Stromal cell of bone marrow (primary cell): ENCODE measurements at places on chromosomes 6 and 20.

DNA sequence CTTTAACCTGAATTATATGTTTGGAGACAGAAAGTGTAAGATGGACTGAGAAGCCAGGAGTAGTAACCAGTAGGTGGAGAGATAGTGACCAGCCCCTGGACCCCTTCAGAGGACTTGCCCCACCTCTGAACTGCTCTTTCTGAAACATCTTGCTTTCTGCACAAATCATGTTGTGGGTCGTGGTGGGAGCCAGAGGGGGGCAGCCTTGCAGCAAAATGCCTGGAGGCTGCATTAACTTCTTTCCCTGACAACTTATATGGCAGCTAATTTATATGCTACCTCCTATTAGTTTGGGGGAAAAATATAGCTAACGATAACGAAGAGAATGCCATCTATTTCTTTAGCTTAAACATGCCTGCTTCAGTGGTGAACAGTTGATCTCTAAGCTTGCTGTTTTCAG, 859.8 kb downstream of the MAFB start:
- DNase-seq, result no peak

- no peak for DNase-seq
Observed at GRCh38 chr6:3361312-3362037, 95.4 kb downstream of the SLC22A23 start.

- DNase-seq, result no peak
Observed at GRCh38 chr6:9401960-9402359, 966.6 kb upstream of the SLC35B3 start.

DNA sequence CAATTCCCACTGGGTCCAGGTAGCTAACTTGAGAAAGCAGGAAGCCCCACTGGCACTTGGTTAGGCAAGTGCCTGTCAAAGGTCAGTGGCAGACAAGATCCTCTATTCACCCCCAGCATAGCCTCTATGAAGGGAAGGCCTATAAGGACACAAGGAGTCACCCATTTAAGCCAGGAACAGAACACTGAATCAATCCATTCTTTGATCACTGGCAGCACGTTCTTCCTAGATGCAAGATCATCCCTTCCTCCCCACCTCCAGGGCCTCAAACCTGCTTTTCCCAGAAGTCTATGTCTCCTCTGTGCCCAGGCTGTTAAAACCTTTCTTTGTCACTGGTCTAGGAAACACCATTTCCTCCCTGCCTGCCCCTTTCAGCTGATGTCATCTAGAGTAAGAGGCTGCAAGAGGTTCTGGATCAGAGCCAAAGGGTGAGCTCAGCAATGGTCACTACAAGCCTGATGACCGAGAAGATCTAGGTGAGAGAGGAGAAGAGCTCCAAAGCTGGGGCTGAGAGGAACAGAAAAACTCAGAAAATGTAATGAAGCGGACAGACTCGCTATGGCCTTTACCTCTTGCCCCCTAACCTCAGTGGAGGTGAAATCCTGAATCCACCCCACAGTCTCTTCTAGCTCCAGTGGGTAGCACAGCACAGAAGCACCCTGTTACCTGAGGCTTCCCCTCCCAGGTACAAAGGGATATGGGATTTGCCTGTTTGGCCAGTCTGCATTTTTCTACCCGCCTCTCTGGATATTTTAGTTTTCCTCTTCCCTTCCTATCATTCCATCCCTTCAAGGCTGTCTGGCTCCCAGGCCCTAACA, 1.8 kb downstream of the GTPBP2 start:
- peak; percentile 94 for DNase-seq

DNA sequence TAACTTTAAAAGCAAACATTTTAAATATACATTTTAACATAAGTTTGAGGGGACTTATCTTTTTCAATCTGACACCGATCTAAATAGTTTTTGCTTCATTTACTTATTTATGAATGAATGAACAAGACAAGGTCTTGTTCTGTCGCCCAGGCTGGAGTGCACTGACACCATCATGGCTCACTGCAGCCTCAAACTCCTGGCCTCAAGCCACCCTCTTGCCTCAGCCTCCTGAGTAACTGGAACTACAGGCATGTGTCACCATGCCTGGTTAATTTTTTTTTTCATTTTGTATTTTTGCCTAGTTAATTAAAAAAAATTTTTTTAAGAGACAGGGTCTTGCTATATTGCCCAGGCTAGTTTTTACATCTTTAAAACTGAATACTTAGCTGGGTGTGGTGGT, 25.4 kb downstream of the FBXO9 start:
- peak; percentile 64 for DNase-seq

DNA sequence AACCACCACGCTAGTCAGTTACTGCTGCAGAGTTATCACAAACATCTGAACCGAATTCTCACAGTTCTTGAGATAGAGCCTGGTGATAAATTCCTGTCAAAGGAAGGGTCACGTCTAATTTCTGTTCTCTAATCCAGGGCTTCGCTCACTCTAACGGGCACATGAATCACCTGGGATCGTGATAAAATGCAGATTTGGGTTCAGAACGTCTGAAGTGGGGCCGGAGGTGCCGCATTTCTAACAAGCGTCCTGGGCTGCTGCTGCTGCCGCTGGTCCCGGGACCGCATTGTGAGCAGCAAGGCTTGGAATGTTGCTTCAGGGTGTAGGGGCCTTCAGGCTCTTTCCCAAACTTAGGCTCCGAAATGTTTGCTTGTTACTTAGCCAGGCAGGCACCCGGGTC, 264.1 kb downstream of the CDC5L start:
- no peak for DNase-seq

DNA sequence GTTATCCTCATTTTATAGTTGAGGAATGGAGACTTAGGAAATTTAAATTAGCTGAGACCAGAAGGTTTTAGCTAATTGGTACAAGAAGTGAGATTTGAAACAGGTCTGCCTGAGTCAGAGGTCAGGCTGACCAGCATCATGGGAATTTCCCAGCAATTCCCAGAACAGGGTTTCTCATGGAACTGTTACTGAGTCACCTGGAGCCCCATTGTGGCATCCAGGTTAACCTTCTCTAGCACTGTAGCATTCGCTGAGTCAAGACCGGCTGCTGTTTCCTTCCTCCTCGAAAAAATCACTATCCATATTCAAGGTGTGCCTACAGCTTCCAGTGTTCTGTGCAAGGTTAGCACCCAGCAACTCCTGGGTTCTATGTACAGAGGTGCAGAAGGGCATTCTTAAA, 238.0 kb upstream of the MAN1A1 start:
- no peak for DNase-seq

GRCh38 chr6:35552285-35552917, 39.7 kb upstream of the TULP1 start:
- no peak for DNase-seq

DNA sequence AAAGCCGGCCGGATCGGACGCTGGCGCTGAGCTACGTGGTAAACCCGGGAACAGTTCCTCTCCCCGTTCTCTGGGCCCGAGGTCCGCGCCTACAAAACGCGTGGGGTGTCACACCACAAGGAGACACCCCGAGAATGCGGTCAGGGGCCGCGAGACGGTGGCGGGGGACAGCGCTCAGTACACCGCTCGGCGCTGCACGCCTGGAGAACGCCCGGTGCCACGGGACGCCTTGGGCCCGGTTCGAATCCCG, 670 bp downstream of the NCOA5 start:
- DNase-seq, result no peak

- no peak for DNase-seq
Observed at GRCh38 chr6:166932116-166932515, 24.2 kb downstream of the RNASET2 start.

GRCh38 chr6:53474010-53474409, 70.9 kb downstream of the GCLC start:
- DNase-seq, result no peak

DNA sequence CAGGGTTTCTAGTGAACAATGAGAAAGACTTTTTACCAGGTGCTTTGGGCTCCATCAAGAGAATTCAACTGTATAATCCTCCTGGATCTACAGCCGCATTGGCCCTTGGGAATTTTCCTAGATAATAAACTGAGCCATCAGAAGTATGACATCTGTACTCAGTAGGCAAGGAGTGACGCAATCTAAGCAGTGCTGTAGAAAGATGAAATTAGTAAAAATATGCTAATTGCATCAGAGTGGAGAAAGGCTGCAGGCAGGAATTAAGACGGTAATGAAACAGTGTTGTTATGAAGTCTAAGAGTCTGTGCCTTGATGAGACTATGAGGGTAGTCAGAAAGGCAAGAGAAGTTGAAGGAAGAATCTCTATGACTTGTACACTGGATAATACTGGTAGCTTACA, 507.9 kb upstream of the SOX4 start:
- DNase-seq, result no peak

- DNase-seq, result peak; percentile 25
Observed at GRCh38 chr6:36729161-36729524, 31.5 kb downstream of the RAB44 start.

DNA sequence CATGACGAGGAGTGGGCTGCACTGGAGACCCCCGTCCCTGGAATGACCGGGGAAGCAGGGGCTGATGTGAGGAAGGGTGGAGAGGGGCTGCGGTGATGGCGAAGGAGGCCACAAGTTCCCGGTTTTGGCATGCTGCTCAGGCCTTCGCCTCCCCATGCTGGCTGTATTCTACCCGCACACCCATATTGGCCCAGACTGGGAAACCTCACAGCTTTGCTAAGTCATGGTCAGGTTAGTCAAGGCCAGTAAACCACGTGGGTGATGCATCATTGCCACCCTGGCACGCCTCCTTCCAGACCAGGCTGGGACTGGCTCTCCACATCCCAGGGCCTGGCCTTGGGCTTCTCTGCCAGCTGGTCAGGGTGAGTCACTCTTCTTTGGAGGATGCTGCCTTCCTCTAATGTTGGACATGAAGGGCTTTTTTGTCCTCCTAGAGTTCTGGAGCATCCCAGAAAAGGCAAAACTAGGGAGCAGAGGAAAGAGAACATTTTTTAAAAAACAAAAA, 53.8 kb downstream of the PCNA start:
- DNase-seq, result peak; percentile 98

- DNase-seq, result peak; percentile 90
Observed at GRCh38 chr6:34243901-34244884, 4.6 kb downstream of the SMIM29 start.

- no peak for DNase-seq
Observed at GRCh38 chr6:127518191-127518709, 885 bp downstream of the MTCL3 start.

- DNase-seq, result no peak
Observed at GRCh38 chr6:11875325-11876109, 96.9 kb upstream of the ADTRP start.
